ENCODE measurements at places on chromosomes 3 and 15.

- DNase-seq: no peak
These were observed 28.9 kb downstream of the DENND4A start for GRCh38 chr15:65762914-65763787.

DNA sequence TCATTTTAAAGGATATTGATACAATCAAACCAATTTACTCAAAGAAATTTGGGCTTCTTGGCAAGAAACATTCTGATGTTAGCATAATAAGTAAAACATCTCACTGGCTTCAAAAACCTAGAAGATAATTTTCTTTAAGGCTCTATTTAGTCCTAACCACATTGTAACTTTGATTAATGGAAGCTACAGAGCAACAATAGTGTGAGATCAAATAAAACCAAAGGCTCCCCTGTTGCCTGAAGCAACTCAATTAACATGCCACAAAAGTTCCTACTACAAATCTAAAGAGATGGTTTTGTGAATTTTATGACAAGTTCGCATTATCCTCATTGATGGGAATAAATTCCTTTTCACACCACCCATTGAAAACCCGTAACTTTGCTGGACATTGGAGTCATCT, 5.9 kb downstream of the DPH6 start:
- DNase-seq: no peak

GRCh38 chr3:125061170-125061569, 5.4 kb upstream of the HEG1 start:
- DNase-seq: no peak

- DNase-seq: no peak
These were observed 24.8 kb upstream of the CMTM7 start for GRCh38 chr3:32366638-32367397.

DNA sequence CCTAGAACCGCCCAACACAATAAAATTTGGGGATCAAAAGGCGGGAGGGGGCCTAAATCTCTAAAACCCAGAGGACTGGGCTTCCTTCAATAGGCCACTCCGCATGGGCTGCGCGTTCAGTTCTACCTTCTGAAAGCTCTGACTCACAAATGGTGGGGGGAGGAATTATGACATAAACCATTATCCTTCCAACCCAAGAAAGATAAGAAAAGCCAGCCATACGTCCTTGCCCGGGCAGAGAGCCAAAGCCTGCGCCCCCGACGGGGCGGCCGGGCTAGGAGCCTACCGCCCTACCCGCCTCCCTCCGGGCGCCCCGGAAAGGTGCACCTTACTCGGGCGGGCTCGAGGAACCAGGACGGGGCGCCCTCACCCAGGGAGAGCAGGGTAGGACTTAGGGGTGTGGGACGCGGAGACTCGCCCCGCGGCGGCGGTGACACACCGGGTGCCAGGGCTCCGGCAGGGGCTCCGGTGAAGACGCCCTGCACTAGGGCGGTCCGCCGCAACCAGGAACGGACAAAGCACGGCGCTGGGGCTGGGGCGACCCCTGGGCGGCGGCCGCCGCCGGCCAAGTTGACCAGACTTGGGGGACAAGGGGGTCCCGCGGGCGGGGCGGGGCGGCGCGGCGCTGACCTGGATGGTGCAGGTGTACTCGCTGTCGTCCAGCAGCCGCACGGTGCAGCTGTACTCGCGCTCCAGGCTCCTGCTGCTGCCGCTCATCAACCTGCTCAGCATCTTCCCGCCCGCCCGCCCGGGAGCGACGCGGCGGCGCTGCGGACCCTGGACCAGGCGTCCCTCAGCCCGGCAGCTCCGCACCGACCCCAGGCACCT, 534 bp downstream of the FRMD5 start:
- no peak for DNase-seq

- DNase-seq: no peak
These were observed 70.3 kb upstream of the IQSEC1 start for GRCh38 chr3:13143381-13144004.

DNA sequence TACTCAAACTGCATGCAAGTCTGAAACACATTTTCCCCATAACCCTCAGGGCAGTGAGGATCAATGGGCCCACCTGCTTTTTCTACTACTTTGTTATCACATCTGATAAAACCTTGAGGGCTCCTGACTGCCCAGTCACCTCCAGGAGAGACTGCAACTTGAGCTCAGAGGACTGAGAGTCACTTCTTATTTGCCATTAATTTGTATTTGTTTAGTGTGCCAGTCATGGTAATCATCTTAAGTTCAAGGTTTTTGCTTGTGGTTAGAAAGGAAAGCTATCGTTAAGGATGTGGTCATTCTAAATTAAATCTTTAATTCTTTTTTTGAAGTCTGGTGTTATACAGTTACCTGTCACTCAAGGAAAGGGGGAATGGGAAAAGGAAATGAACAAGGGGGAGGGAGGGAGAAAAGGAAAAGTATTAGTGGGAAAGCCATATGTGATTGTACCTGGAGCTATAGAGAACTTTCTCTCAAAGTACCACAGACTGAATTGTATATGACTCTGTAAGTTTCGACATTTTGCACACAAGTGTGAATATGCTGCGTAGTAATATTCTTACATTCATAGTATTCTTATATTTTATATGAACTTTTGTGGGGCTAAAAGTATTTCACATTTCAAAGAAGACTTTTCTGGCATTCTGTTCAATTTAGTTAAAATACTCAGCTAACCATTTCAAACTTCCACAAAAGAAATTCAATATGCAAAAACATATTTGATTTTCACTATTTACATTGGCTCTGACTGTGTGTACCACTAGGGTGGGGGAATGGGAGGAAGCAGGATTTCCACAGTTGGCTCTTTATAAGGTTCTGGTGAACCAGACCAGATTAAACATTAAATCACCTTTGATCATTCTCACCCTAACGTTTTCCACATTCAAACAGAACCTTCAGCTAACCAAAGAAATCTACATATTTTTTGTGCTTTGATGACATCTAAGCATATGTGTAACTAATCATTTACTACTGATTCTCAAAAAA, 166.5 kb upstream of the ATP11B start:
- no peak for DNase-seq

- no peak for DNase-seq
These were observed 109.4 kb upstream of the FGF7 start for GRCh38 chr15:49313650-49314049.

DNA sequence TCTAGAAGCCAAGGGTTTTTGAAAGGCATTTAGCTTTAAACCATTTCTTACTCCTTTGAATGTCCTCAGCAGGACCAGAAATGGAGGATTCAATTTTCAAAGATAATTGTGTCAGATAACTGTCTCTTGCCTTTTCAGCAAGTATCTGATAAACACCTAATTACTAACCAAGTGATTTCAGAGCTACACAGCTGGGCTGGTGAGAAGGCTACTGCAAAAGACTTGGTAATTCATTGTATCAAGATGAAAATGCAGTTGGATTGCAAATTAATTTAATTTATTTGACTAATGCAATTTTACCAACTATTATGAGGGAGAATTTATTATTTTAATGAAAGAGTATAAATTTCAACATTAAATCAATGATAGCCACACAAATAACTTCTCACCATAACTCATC, 165.4 kb downstream of the ROBO1 start:
- DNase-seq: no peak

DNA sequence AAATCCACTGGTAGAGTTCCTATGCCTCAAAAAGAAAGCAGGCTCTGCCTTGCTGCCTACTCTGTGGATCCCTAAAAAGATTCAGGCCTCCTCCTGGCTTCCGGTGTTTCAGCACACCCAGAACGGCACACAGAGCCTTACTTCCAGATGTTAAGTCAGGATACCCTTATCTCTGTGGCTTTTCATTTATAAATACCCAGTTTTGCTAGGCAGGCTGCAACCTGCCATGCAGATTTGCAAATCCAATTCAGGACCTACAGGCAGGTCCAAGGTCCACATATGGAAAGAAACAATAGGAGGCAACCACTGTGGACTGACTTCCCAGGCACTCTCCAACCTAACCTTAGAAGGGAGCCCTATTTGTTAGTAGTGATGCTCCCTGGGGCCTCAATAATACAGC, 30.7 kb downstream of the EFL1 start:
- DNase-seq: no peak

- DNase-seq: no peak
These were observed 69.6 kb upstream of the RASGRF1 start for GRCh38 chr15:79160211-79160610.

- peak; percentile 72 for DNase-seq
These were observed 82.4 kb downstream of the EBLN2 start for GRCh38 chr3:73143821-73144237.

- DNase-seq: no peak
These were observed 137.1 kb downstream of the CBLB start for GRCh38 chr3:105731686-105732085.

GRCh38 chr3:30465454-30465853, 140.9 kb upstream of the TGFBR2 start:
- DNase-seq: no peak

GRCh38 chr3:185112186-185112585, 40.7 kb downstream of the C3orf70 start:
- DNase-seq: no peak

- DNase-seq: no peak
These were observed 3.6 kb upstream of the AMOTL2 start for GRCh38 chr3:134377896-134378295.

- DNase-seq: no peak
These were observed 611 bp upstream of the LINGO1 start for GRCh38 chr15:77633134-77633912.

- DNase-seq: no peak
These were observed 1058.1 kb downstream of the NSUN3 start for GRCh38 chr3:95120921-95121320.

DNA sequence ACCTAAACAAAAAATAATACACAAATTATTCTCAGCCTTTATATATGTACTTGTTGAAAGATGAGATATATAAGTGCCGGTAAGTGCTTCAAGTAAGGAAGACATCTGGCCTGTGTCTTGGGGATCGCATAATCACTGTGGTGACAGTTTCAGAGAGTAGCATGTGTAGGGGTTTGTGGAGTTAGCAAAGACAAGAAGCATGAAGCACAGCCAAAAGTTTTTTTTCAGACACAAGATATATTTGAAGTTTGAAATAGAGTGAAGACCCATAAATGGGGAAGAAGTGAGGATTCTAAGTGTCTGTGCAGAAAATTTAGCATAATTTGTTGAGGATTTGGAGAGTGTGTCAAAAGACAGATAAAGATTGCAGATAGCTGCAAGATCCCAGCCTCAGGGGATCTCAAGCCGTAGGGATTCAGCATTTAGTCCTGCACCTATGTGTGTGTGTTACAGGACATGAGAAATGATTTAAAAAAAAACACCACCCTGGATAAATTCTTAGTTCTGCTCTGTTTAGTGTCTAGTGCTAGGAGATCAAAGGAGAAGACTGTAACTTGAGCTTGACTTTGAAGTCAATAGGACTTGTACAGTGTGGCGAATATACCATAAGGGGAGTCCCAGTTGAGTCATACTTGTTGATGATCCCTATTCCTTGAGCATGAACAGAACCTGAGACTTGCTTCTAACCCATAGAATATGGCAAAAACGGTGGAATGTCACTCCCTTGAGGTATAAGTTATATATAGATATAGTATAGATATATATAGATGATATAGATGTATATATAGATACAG, 123.9 kb upstream of the GRM7 start:
- no peak for DNase-seq

GRCh38 chr3:94063496-94064119, 747 bp downstream of the NSUN3 start:
- no peak for DNase-seq

DNA sequence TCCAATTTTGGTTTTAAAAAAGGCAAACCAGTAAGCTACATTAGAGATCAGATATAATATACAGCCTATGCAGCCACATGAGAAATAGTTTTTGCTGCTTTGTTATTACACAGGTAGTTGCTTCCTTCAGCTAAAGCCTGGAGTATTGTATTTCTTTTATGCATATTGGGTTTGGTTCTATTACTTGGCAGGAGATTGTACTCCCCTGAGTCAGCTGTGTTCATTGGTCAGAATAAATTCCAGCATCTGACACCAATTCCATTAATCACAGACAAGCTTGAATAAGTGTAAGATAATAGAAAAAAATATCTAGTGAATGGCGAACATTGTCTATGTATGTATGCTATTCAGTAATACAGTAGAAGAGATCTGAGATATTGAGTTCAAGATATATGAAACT, 26.1 kb upstream of the ZCWPW2 start:
- no peak for DNase-seq

- DNase-seq: no peak
These were observed 617 bp upstream of the HPS3 start for GRCh38 chr3:149128821-149129220.

- DNase-seq: no peak
These were observed 2.2 kb upstream of the KY start for GRCh38 chr3:134652886-134653630.

GRCh38 chr15:38843736-38844590, 279.3 kb upstream of the RASGRP1 start:
- DNase-seq: no peak

GRCh38 chr3:20488151-20488550, 302.1 kb upstream of the SGO1 start:
- no peak for DNase-seq

DNA sequence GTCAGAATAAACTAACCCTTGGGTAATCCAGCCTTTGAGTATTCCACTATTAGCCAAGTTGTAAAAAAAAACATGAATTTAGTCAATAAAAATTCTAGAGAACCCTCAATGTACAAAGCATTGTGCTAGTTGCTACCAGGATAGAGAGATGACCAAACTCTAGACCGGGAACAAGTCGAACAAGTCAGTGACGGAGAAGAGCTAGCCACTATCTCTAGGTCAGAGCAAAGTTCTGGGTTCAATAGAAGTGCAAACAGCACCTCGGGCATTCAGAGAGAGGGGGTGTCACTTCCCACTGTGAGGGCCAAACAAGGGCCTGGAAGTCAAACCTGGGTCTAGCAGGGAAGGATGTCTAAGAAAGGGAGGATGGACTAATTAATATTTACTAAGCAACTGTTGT, 2.3 kb upstream of the ADCY5 start:
- DNase-seq: no peak

GRCh38 chr3:13708301-13708700, 159.4 kb downstream of the FBLN2 start:
- DNase-seq: no peak

GRCh38 chr3:84265768-84266167, 693.0 kb upstream of the CADM2 start:
- no peak for DNase-seq

GRCh38 chr15:48384616-48385015, 53.4 kb downstream of the DUT start:
- DNase-seq: no peak

- DNase-seq: no peak
These were observed 509.1 kb downstream of the TUSC7 start for GRCh38 chr3:117218641-117219048.

- DNase-seq: no peak
These were observed 9.6 kb downstream of the TGM4 start for GRCh38 chr3:44883999-44884431.

DNA sequence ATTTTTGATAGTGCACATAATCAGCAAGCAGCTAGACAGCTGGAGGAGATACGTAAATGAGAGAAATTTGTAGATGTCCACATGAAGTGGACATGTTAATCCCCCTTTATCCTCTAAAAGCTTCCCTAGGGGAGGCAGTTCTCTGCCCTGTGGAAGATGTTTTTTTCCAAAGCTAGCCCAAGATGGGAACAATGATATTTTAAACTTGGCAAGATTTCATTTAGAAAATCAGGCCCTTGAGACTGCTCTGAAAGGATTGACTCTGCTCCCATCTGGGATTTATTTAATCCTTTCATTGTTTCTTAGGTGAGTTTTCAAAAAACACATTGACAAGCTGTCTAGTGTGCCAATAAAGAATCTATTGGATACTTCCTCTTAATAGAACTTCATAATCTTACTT, 92.0 kb downstream of the SYNPR start:
- DNase-seq: no peak

Measured in NCI-H187 treated with DMSO at 0.1 percent for 48 hours (cell line).